ENCODE measurements at places on chromosomes 2 and 18. TPM values are rescaled to one million over a fixed set of nuclear protein-coding genes. Genes with fewer than 3 reads are reported as not detected.

ALLC gene
- polyA plus RNA-seq: not detected

CCDC68 gene
- polyA plus RNA-seq: 12.1 TPM

PKDCC gene
- 334 TPM for polyA plus RNA-seq

TMBIM1 gene
- 87.4 TPM for polyA plus RNA-seq

Data from renal cortex interstitium (tissue), 15 donors.